ENCODE measurements at places on chromosomes 2 and 18.

DNA sequence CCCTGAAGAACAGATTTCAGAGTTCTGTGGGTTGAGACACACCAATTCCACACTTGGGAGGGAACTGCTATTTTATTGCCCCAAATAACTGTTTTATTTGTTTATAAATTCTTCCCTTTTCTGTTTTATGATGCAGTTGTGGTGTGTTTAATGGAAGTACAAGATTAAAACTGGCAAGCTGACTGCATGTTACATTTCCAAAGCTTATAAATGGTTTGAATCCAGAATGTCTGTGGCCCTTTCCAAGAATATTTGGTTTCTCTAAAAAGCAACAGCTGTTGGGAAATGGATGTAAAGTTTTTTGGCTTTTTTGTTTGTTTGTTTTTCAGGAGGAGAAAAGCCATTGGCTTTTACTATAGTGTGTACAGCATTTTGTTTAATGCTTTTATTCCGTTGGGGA lies 234.5 kb downstream of the MTX2 start:
- DNase-seq, result no peak

DNA sequence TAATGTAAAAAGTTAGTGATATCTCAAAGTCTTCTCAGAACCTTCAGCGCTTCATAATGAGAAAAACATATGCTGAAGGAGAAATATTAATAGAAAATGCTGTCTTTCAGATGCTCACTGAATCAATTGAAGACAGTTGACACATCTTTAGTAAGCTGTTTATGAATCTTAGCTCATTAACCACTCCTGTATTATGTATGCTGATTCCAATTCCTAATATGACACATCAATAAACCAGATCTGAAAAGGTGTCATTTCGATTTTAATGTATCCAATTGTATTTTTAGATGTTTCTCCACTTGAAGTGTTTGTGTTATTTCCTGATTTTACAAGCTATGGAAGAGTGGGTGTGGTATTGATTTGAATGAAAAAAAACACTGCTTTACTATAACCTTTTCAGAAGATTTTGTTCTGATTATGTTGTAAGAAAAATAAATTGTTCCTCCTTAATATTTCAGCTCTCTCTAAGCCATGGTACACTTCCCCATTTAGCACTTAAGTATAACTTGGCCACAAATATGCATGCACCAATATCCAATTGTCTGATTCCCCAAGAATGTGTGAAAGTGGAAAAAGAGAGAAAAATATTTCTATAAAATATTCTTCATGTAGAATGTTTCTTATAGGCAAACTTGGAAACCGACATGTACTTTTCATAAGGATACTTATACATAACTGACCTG lies 569.8 kb downstream of the ARHGAP15 start:
- no peak for DNase-seq

GRCh38 chr2:134504586-134505336 lies 214.0 kb downstream of the TMEM163 start:
- DNase-seq, result no peak

GRCh38 chr2:84958135-84959059 lies 12.6 kb upstream of the KCMF1 start:
- peak; percentile 38 for DNase-seq

- DNase-seq, result no peak
These were observed 21.0 kb upstream of the MCFD2 start for GRCh38 chr2:46936566-46936965.

DNA sequence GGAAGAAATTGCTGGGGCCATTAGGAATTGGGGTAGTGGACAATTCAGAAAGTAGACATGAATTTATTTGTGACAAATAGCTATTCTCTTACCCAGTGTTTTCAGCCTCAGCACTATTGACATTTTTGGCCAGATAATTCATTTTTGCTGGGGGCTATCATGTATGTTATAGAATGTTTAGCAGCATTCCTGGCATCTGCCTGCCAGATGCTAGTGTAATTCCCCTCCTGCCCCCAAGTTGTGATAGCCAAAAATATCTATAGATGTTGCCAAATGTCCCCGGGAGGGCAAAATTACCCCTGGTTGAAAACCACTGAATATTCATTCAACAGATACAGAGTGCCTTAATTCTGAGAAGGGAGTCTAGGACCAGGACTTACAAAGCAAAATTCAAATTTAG lies 183.6 kb downstream of the BABAM2 start:
- DNase-seq, result no peak

GRCh38 chr18:35508030-35508429 lies 10.3 kb upstream of the INO80C start:
- no peak for DNase-seq

- DNase-seq, result no peak
These were observed 221.6 kb downstream of the NCKAP5 start for GRCh38 chr2:133346654-133347053.

DNA sequence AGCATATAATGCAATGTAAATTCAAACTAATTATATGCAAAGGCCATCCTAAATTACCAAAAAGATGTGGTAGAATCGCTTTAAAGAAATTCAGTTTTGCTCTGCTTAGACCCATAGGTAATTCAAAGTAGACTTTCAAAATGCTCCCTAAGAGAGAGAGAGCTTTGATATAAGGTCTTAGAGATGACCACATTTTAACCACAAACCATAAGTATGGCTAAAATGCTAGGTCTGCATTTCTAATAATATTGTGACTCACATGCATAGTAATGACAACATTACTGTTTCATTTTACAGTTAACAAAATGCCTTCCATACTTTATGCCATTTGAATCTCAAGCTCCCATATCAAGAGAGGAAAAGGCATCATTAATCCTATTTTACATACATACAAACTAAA lies 144.5 kb downstream of the RAD51AP2 start:
- DNase-seq, result no peak

DNA sequence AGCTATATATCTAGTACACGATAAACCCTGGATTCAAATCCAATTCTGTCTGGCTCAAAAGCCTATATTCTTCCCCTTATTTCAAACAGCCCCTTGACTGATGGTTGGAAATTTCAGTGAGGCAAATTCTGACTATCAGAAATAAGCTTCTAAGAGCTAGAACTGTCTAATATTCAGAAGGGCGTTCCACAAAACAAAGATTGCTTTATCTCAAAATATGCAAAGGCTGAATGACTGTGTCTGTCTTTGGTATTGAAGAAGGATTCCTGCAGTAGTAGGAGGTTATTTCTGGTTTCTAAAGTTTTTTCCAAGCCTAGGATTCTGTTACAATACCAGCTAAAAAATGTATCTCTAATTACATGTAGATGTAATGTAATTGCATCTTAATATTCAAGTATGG lies 31.1 kb downstream of the DRC1 start:
- DNase-seq, result no peak

Measured in right kidney (tissue), 9 donors.